ENCODE measurements at places on chromosomes 3 and 15. TPM values are rescaled to one million over a fixed set of nuclear protein-coding genes. Genes with fewer than 3 reads are reported as not detected.

- DNase-seq, result no peak
Measured at GRCh38 chr3:156750191-156750873, 75.8 kb upstream of the LEKR1 start.

DNA sequence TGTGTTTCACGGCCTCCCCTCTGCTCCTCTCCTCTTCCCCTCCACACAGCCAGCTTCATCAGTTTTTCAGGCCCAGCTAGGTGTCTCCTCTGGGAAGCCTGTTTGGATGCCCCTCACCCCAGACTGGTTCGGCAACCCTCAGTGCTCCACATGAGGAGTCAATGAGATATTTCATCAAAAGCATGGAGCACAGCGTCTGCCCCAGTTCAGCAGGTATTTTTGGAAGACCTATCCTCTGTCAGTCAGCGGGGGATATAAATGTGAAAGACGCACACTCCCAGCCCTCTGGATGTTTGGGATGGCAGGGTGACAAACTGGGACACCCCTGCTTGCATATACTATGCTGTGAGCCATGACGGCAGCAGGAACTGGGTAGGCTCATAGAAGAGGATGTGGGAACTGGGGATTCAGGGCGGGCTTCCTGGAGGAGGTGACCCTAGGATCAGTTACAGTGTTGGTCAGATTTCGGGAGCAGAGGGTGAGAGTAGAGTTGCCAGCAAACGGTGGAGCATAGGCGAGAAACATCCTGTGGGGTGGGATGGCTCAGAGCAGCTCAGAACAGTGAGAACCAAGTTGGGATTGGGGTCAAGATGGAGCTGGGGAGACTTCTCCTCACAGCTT lies 42.9 kb downstream of the PXYLP1 start:
- DNase-seq, result no peak

- no peak for DNase-seq
Measured at GRCh38 chr3:39226106-39226741, 33.8 kb upstream of the XIRP1 start.

DNA sequence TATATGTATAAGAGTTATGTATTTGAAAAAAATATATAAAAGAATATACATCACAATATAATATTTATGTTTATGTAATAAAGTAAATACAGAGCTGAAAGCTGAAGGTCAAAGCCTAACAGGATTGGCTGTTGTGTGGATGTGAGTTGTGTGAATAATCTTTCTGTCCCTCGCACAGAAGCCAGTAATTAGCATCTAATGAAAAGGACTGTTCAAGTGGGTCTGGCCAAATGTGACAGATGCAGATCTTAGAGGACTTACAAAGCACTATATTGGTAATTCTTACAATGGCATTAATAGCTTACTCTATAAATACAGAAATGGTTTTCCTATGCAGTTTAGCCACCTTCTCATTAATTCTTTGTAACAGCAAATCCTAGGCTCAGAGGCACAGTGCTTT lies 2.4 kb downstream of the MKRN3 start:
- DNase-seq, result no peak

DNA sequence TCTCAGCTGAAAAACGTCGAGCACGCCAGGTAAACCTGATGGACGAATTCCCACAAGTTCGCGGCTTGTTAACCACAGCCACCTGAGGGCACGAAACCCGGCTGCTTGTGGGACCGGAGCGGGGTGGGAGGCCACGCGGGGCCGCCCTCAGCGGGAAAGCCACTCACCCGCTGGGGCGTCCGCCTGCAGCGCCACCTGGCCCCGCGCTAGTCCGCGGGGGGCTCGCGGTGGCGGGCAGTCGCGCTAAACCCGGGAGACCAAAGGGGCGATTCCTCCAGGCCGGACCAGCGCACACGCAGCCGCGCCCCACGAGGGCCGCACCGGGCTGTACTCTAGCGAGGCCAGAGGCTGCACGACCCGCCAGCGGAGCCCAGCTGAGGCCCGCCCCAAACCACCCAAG lies 15.7 kb upstream of the CFAP161 start:
- DNase-seq, result no peak

GRCh38 chr3:104961851-104962250 lies 404.9 kb upstream of the ALCAM start:
- DNase-seq, result no peak

GRCh38 chr3:82004266-82004665 lies 242.8 kb upstream of the GBE1 start:
- DNase-seq, result no peak

DNA sequence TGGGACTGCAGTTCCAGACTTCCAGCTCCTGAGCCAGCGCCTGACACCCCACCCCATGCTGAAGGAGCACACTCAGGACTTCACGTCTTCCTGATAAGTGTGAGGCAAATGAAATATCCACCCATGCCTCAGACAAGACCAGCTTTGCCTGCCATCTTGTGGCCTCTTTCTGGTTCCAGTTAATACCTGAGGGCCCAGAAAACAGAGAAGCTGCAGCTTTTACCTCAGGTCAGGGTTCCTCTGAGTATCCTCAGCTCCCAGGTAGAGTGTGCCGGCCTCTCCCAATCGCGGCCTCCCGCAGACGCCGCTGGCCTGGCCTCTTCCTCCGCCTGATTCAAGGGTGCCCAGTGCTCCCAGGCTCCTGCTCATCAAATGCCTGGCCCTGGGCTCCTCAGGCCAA lies 5.1 kb upstream of the KLHL6 start:
- DNase-seq, result no peak

DNA sequence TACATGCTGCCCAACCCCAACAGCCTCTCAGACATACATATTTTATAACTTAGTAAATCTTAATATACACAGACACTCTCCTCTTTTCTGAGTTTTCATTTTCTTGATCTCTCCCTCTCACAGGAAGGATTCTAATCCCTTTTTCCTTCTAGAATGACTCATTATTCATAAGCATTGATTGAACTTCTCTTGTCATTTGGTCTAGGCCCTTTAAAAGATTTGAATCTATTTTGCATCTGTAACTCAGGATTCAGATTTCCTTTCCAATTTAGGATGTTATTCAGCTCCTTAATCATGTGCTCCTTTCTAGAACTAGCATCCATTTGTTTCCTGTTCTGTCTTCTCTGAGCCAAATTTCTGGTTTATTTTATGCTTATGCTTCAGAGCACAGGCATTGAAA lies 624.5 kb upstream of the SGO1 start:
- DNase-seq, result no peak

DNA sequence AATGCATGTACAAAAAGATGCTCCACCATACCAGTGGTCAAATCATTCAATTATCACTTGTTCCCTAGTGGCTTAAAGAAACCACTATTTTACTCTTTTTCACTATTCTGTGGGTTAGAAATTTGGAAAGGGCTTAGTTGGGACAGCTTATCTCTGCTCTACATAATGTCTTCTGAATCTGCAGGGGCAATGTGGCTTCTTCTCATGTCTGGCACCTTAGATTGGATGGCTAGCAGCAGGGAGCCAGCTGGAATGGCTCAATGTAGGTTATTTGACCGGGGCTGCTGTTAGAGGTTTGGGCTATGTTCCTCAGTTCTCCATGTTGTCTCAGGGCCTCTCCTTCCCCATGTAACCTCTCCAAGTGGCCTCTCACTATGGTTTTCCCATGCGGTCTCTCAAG lies 57.5 kb upstream of the EPHB1 start:
- DNase-seq, result no peak

DNA sequence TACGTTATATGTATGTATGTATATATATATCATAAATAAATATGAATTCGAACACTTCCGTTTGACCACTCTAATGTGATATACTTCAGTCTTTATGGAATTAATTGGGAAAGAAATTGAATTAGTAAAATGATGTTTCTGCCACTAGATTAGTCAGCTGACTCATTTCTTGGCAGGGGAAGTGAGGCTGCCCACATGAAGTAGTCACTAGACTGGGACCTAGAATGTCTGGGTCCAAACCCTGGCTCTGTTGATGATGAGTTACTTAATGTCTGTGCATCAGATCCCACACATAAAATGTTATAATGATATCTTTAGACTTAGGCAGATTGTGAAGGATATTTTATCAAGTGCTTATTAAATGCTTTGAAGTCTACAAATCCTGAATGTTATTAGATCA lies 27.4 kb upstream of the ARL14 start:
- no peak for DNase-seq

GRCh38 chr15:65305150-65305758 lies 777 bp downstream of the RNU5B-1 start:
- no peak for DNase-seq

DNA sequence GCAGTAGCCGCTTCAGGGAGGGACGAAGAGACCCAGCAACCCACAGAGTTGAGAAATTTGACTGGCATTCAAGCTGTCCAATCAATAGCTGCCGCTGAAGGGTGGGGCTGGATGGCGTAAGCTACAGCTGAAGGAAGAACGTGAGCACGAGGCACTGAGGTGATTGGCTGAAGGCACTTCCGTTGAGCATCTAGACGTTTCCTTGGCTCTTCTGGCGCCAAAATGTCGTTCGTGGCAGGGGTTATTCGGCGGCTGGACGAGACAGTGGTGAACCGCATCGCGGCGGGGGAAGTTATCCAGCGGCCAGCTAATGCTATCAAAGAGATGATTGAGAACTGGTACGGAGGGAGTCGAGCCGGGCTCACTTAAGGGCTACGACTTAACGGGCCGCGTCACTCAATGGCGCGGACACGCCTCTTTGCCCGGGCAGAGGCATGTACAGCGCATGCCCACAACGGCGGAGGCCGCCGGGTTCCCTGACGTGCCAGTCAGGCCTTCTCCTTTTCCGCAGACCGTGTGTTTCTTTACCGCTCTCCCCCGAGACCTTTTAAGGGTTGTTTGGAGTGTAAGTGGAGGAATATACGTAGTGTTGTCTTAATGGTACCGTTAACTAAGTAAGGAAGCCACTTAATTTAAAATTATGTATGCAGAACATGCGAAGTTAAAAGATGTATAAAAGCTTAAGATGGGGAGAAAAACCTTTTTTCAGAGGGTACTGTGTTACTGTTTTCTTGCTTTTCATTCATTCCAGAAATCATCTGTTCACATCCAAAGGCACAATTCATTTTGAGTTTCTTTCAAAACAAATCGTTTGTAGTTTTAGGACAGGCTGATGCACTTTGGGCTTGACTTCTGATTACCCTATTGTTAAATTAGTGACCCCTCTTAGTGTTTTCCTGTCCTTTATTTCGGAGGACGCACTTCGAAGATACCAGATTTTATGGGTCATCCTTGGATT lies at the start of gene MLH1:
Gene MLH1, plus strand, starts transcription at position 193 of the 958 bp plus-strand sequence. Its CDS starts 30 bp downstream, at position 223.
- peak; percentile 99 for DNase-seq

- DNase-seq, result no peak
Measured at GRCh38 chr3:52857864-52858263, 23.0 kb upstream of the MUSTN1 start.

- DNase-seq, result no peak
Measured at GRCh38 chr15:99084965-99085364, 19.9 kb upstream of the SYNM start.

GRCh38 chr15:69668963-69669362 lies 216.3 kb downstream of the RPLP1 start:
- no peak for DNase-seq

GRCh38 chr3:127796045-127796830 lies 26.1 kb downstream of the MGLL start:
- DNase-seq, result no peak

DNA sequence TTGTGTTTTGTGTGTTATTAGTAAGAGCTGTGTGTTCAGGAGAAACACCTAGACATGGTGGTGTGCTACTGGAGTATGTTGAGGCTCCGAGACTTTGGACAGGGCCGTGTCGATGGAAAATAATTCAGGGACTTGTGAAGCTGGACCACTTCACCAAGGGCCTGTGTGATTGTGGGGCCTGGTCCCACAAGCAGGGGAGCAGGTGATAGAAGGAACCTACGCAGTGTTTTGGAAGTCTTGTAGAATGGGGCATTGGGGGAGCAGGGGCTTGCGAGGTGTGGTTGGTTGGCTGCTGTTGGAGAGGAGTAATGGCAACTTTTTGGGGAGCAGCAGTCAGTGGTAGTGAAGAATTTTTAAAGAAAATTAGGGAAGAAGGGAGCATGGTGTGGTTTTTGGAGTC lies 48.7 kb downstream of the TRIM71 start:
- DNase-seq, result no peak

DNA sequence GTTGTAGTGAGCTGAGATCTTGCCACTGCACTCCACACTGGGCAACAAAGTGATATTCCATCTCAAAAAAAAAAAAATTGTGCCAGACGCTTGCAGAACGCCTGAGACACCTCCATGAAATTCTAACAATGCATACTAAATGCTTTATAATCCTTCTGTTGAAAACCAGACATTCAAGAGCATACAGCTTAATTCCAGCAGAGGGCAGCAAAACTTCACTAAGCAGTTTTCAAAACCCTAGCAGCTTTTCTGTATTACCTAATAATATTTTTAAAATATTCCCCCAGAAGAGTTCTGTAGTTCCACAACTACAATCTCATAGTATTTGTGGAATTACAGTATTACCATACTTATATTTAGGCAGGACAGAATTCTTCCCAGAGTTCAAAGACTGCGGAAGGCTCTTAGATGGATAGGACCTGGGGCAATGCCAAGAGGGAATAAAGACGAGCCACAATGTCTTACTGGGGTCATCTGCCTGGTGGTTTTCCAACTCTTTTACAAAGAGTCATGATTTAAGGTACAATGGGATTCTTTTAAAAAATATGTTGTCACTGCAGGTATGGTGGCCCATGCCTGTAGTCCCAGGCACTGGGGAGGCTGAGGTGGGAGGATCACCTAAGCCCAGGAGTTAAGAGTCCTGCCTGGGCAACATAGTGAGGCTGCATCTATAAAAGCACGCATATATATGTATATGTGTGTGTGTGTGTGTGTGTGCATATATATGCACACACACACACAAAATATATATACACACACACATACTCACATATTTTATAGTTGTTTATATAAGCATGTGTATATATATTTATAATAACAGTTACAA lies 19.6 kb upstream of the TASOR start:
- no peak for DNase-seq

DNA sequence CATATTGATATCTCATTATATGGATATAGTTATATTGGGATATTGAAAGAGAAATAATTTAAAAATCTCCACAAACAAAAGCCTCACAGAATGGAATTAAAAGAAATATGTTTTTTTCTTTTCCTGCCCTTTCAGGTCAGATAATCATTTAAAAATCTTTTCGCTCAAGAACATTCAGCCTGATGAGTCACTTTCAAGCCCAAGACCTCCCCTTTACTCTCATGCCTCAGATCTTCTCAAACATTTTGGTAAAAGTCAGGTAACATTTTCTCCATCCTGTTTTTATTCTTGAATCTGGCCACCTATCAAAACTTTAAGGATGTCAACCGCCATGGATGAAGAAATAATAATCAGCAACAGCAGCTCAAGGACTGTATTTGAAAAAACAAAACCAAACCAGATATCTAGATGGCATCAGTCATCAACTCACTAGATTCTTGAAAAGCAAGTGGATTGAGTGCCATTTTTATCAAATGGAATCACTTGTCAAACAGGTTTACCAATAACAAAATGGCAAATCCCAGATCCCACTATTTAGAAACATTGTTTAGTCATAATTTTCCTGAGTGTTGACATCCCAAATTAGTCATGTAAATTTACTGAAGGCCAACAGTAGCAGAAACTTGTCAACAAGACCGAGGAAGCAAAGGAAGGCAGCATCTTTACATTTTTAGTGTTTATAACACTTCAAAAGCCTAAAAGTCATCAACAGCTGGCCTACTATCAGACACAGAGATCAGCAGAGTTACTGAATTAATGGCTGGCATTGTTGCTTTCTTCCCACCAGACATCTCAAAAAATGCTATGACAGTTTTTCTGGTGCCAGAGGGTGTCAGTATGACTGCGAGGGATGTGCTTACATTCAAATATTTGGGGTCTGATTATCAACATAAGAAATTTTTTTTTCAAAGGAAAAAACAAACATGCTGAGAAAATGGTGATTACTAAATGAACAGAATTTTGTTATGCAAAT lies 444.7 kb downstream of the MAGI1 start:
- no peak for DNase-seq

The HRH1 gene
- 0.29 TPM for polyA plus RNA-seq

The NRG4 gene
- 1.0 TPM for polyA plus RNA-seq

The HES1 gene
- polyA plus RNA-seq, result 11.2 TPM

The TBC1D2B gene
- polyA plus RNA-seq, result 18.7 TPM

The GRIP2 gene
- polyA plus RNA-seq, result 0.09 TPM

The ZNF197 gene
- 2.4 TPM for polyA plus RNA-seq
